Activated naive CD4-positive, alpha-beta T cell treated with anti-CD3 and anti-CD28 coated beads for 36 hours (primary cell): ENCODE measurements at places on chromosomes 4 and X. TPM values are rescaled to one million over a fixed set of nuclear protein-coding genes. Genes with fewer than 3 reads are reported as not detected.

CXorf66 gene
- not detected for total RNA-seq

AMBN gene
- total RNA-seq: not detected

NUP62CL gene
- total RNA-seq: 3.6 TPM

LONRF3 gene
- 5.4 TPM for total RNA-seq

DNA sequence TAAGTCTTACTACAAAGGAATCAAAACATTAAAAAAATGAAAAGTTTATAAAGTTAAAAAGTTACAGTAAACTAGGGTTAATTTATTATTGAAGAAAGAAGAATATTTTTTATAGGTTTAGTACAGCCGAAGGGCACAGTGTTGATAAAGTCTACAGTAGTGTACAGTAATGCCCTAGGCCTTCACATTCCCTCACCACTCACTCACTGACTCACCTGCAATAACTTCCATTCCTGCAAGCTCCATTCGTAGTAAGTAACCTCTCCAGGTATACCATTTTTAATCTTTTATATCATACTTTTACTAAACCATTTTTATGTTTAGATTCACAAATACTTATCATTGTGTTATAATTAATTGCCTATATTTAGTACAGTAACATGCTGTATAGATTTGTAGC is 307.5 kb upstream of the FAM241A start:
- no peak for DNase-seq
- no peak overlapping the region for H3K27ac ChIP-seq
- no peaks in the 10 kb centered on the region for H3K4me1 ChIP-seq
- no peaks in the 10 kb centered on the region for H3K27me3 ChIP-seq
- no peak overlapping the region for H3K4me3 ChIP-seq

GRCh38 chr4:140004922-140005627 is 148.9 kb downstream of the MAML3 start:
- no peaks in the 10 kb centered on the region for H3K4me1 ChIP-seq
- H3K27me3 ChIP-seq: peaks cover 2% of the 10 kb centered on the region
- no peak for DNase-seq
- H3K4me3 ChIP-seq: no peak overlapping the region
- no peaks in the 10 kb centered on the region for H3K36me3 ChIP-seq

- no peak for DNase-seq
- H3K27me3 ChIP-seq: no peaks in the 10 kb centered on the region
- H3K4me3 ChIP-seq: no peak overlapping the region
- H3K4me1 ChIP-seq: no peaks in the 10 kb centered on the region
Observed at GRCh38 chr4:19241895-19242294, 1009.8 kb upstream of the SLIT2 start.

- no peak for DNase-seq
- H3K27ac ChIP-seq: no peak overlapping the region
- H3K4me3 ChIP-seq: no peak overlapping the region
- no peaks in the 10 kb centered on the region for H3K4me1 ChIP-seq
- H3K36me3 ChIP-seq: no peaks in the 10 kb centered on the region
Observed at GRCh38 chr4:88859191-88859812, 161.7 kb upstream of the NAP1L5 start.

GRCh38 chrX:53128097-53128749 is 34.3 kb downstream of the KANTR start:
- H3K4me1 ChIP-seq: peaks cover 10% of the 10 kb centered on the region
- no peak overlapping the region for H3K4me3 ChIP-seq
- peaks cover 2% of the 10 kb centered on the region for H3K36me3 ChIP-seq

GRCh38 chr4:106650701-106651100 is 282.1 kb upstream of the GIMD1 start:
- no peaks in the 10 kb centered on the region for H3K27me3 ChIP-seq
- no peaks in the 10 kb centered on the region for H3K36me3 ChIP-seq
- H3K4me3 ChIP-seq: no peak overlapping the region
- DNase-seq: no peak
- H3K27ac ChIP-seq: no peak overlapping the region

DNA sequence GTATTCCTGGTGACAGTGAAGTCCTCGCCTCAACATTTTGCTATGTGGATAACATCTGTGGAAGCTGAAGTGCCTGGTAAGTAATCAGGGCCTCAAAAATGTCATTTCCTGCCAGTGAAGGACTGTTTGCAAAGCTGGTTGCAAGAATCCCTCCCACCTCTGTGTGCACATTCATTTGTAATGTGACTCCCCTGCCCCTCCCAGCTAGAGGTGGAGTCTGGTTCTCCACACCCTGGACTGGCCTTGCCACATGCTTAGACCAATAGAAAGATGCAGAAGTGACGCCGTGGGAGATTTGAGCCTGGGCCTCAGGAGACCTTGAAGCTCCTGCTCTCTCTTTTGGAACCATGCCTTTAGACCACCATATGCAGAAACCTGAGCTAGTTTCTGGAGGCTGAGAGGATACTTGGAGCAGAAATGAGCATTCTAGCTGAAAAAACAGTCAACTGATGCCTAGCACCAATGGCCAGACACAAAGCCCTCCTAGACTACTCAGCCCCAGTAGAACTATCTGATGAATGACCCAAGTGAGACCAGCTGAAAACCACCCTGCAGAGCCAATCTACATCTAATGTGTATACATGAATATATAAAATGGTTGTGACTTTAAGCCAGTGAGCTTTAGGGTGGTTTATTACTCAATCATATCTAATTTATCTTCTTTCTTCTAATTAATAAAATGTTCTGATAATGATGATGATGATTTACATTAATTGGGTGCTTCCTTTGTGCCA is 47.8 kb upstream of the CRMP1 start:
- no peak overlapping the region for H3K27ac ChIP-seq
- no peaks in the 10 kb centered on the region for H3K27me3 ChIP-seq
- DNase-seq: no peak
- no peaks in the 10 kb centered on the region for H3K4me1 ChIP-seq

DNA sequence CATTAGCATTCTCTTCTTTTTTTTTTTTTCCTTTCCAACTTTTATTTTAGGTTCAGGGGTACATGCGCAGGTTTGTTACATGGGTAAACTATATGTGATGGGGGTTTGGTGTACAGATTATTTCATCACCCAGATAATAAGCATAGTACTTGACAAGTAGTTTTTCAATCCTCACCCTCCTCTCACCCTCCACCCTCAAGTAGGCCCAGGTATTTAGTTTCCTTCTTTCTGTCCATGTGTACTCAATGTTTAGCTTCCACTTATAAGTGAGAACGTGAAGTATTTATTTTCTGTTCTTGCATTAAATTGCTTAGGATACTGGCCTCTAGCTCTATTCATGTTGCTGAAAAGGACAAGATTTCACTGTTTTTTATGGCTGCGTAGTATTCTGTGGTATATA is 140.8 kb upstream of the PGRMC2 start:
- H3K4me1 ChIP-seq: no peaks in the 10 kb centered on the region
- no peak overlapping the region for H3K27ac ChIP-seq
- no peak overlapping the region for H3K4me3 ChIP-seq
- no peak for DNase-seq
- no peaks in the 10 kb centered on the region for H3K27me3 ChIP-seq

DNA sequence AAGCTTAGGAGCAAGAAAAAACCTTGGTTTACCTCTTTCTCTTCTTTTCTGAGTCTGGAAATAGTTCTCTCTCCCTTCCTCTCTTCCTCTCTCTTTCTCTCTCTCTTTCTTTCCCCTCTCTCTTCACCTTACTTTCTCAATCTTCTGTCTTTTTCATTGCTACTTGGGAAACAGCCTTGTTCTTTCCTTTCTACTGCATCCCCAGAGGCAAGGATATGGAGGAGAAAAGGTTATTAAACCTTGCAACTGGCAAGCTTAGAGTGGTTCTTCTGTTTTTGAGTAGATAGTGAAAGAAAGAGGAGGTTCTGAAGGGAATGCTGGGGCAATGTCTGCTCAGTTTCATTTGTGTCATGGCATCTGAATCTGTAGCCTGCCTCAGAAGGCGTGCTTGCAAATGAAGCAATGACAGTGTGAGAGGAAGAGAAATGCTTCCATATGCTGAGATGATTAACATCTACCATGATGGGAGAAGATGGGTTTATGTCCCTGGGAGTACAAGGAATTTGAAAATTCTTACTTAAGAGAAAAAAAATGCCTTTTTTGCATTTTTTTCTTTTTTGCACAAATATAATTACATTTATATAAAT is 190.6 kb downstream of the CEP135 start:
- no peaks in the 10 kb centered on the region for H3K4me1 ChIP-seq
- no peak overlapping the region for H3K4me3 ChIP-seq
- DNase-seq: no peak
- H3K27ac ChIP-seq: no peak overlapping the region

- DNase-seq: no peak
- H3K27me3 ChIP-seq: no peaks in the 10 kb centered on the region
- no peak overlapping the region for H3K4me3 ChIP-seq
- H3K27ac ChIP-seq: no peak overlapping the region
- H3K36me3 ChIP-seq: peaks cover 8% of the 10 kb centered on the region
Observed at GRCh38 chr4:102497986-102498385, 3.2 kb upstream of the NFKB1 start.
